Mammary epithelial cell (primary cell): ENCODE measurements at places on chromosomes 6 and 20. TPM values are rescaled to one million over a fixed set of nuclear protein-coding genes. Genes with fewer than 3 reads are reported as not detected.

- peak; percentile 62 for DNase-seq
Observed at GRCh38 chr20:51372176-51372803, 170.2 kb downstream of the NFATC2 start.

DNA sequence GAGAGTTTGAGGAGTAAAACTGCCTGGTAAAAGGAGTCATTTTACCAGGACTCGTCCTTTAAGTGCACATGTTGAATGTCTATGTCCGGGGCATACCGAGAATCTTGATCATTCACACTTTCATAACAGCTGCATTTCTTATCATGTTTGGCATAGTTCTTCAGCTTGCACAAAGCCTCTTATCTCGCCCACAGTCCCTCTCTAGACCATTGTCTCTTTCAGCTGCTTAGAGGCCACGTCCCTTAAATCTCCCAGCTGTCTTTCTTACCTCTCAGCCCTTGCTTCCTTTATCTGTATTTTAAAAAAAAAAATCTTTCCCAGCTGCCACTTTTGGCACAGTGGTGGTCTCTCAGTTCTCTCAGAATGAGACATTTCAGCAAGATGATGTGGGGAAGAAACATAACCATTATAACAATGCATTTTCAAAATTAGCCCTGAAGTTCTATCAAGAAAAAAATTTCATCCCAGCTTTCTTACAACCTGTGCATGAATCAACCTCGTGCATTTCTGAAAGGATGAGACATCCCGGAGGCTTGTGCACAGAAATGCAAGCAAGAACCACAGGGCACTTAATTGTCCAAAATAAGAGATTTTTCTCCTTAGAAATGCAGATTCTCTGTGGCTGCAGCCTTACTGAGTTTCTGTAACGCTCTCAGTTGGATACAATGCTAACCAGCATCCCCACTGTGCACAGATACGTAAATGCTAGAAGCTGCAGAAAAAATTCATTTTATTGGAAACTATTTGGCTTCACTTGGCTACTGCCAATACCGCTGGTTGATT, 24.2 kb downstream of the RBM24 start:
- no peak for DNase-seq

SYCP2 gene
- 0.24 TPM for polyA plus RNA-seq

GTSF1L gene
- not detected for polyA plus RNA-seq

MAS1L gene
- polyA plus RNA-seq: not detected
